NCI-H82 (cell line): ENCODE measurements at places on chromosomes 6 and 20.
A peak's percentile ranks its signal among the peaks of the same experiment; 100 is the strongest.

- DNase-seq, result peak; percentile 8
Observed at GRCh38 chr6:48318670-48319069, 207.7 kb upstream of the PTCHD4 start.

DNA sequence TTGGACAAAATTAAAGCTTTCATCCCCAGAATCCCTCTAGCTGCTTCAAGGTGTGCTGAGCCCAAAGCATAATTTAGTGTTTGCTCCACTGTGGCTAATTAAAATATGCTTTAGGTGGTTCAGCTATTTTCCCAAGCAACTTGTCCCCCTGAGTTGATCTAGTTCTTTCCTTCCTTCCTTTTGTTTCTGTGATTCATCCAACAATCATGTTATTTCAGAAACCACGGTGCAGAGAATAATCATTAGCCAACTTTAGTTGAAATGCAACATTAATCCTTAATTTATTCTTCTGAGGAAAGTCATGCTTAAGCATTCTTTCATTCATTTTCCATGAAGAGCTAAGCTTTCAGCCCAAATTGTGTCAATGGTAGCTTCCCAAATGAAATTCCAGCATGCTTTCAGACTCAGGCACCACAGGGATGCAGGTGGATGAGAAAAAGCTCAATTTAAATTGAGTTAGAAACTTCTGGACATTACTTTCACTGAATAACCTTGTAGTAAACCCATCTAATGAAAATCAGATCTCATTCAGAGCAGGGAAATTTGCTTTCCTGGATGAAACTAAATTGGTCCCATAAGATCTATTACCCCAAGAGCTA lies 209.0 kb upstream of the NT5E start:
- DNase-seq, result no peak

GRCh38 chr6:16243055-16243454 lies 4.7 kb downstream of the GMPR start:
- DNase-seq, result no peak

- DNase-seq, result no peak
Observed at GRCh38 chr20:37357481-37358365, 11.8 kb downstream of the SRC start.

GRCh38 chr20:11740975-11741374 lies 176.7 kb upstream of the BTBD3 start:
- peak; percentile 84 for DNase-seq

GRCh38 chr6:13156381-13156780 lies 172.0 kb downstream of the TBC1D7 start:
- DNase-seq, result no peak

GRCh38 chr20:59453759-59454560 lies 150.4 kb upstream of the PHACTR3 start:
- DNase-seq, result no peak

DNA sequence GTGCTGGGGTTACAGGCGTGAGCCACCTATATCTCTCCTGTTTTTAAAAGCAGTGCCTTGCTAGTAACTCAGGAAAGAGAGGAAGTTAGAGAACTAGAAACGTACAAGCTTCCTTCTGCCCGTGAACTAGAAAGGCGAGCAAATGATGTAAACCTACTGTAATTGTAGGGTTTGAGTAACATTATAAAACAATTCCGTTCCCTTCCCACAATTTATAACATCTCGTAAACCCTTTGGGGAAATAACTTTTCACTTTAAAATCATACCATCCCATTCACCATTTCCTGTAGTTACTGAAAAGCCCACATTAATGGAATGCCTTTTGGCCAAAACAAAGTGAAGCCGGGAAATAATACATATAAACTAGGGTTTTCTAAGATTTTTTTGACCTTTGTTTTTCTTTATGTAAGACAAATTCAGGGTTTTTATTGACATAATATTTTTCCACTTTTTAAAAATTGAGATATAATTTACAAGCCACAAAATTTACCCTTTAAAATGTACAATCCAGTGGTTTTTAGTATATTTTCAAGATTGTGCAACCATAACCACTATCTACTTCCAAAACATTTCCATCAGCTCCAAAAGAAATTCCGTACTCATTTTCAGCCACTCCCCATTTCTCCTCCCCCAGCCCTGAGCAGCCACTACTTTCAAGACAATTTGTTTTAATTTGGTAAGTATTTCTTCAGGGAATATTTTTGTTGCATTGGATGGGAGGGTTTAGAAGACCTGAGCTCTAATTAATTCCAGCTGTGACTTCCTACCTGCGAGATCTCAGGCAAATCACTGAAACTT lies 175.1 kb upstream of the PDE10A start:
- no peak for DNase-seq

- DNase-seq, result no peak
Observed at GRCh38 chr6:169862892-169863525, 111.6 kb downstream of the ERMARD start.

DNA sequence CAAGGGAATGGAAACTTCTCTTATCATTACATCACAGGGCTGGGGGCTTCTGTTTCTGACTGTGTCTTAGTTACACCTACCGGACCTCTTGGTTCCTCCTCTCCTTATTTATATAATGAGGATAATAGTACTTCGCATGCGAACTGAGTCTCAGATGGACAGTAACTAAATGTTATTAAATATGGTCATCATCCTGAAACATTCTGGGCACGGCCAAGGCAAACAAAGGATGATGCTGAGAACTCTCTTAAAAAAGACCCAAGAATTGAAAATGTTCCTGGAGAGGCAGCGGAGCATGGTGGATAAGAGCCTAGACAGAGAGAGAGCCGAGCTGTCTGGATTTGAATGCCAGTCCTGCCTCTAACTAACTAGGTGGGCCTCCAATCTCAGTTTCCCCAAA lies 119.8 kb upstream of the SASH1 start:
- no peak for DNase-seq

DNA sequence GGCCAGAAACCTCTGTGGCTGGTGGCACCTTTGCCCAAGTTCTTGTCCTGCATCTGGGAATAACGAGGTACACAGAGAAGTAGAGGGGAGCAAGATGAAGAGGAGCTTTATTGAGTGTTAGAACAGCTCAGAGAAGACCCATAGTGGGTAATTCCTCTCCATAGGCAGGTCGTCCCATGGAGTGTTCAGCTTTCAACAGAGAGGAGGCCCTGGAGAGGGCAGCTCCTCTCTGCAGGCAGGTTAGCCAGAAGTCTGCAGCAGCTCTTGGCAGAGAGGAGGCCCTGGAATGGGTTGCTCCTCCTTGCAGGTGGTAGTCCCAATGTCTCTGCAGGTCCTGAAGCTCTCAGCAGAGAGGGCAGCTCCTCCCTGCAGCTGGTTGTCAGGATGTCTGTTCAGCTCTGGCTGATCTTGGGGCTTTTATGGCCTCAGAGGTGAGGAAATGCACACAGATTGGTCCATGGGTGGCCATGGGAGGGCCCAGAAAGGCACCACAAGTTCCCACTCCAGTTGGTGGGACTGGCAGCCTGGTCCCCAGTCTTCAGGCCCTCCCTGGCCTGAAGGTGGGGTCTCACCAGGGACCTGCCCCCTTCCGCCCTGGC lies 89.0 kb downstream of the IPCEF1 start:
- DNase-seq, result no peak

GRCh38 chr6:109580519-109580918 lies 97.5 kb upstream of the ZBTB24 start:
- no peak for DNase-seq

- DNase-seq, result no peak
Observed at GRCh38 chr6:70314296-70314695, 11.4 kb upstream of the COL9A1 start.

DNA sequence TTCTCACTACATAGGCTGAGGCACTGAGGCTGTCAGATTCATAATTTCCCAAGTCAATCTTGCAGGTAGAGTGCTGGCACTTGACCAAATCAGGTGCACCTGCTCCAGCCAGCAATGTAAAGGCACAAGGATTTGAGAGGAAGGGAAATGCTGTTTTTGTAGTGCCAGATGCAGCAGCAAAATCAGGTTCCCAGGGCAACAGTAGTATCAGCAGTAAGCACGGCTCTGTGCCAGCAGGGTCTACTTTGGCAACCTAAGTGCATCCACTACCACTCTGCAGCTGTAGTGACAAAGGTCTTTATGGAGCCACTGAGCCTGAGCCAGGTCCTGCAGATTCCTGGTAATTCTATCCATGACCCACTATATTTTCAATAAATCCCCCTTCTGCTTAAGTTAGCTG lies 329.5 kb downstream of the TPBG start:
- DNase-seq, result no peak

GRCh38 chr6:93120154-93120742 lies 299.1 kb downstream of the EPHA7 start:
- DNase-seq, result no peak

GRCh38 chr6:169320013-169320412 lies 66.4 kb upstream of the THBS2 start:
- no peak for DNase-seq

- DNase-seq, result no peak
Observed at GRCh38 chr20:10657453-10657852, 16.3 kb downstream of the JAG1 start.

GRCh38 chr6:153069897-153070296 lies 61.2 kb downstream of the RGS17 start:
- DNase-seq, result no peak

DNA sequence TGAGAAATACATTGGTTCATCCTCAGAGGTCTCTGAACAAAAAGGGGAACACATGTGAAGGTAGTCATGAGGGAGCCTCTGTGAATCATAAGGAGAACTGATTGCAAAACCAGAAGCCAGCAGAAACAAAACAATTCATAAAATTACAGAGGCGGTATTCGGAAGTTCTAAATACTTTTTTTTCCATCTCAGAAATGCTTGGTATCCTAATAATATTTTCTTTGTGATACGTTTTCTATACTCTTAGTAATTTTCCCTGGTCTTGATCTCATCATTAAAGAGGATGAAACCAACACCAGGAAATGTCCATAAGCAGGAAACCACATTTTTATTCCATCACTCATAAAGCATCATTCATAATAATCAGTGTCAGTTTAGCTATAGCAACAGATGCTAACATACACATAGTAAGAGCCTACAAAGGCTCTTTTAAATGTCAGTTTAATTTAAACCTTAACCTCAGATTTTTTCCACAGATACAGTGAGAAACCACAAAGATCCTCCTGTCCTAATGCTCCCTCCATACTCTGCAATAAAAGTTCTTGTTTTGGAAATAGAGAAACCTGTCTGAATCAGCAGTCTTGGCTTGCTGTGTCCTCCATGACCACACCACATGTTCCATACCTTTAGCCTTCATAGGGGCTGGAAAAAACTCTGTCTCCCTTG lies 29.2 kb downstream of the SGK1 start:
- no peak for DNase-seq

- no peak for DNase-seq
Observed at GRCh38 chr20:56752274-56752673, 123.2 kb downstream of the TFAP2C start.

DNA sequence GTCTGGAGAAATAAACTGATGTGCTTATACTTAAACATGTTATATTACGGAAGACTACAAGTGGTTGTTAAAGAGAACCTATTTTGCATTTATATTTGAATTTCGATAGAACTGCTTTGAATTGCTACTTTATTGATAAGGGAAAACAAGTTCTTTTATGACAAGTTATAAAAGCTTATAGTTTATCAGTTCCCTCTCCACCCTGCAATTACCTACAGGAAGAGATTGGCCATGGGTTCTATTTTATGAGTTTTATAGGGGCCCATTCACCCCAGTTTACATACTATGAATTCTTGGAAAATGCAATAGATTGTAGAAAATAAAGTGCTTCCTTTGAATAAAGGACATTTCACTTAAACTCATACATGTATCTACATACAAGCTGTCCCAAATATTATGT lies 144.4 kb downstream of the AHI1 start:
- no peak for DNase-seq

DNA sequence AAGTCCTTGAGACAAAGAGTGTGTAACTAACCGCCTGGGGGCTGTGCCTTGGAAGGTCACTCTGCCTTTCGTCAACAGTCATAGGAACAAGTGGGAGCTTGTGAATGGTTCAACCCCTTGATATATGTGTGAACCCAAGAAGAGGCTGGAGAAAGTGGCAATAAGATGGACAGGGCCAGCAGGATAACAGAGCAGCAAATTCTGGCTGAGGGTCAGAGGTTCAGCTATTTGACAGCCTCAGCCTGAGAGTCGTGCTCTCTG lies 54.9 kb downstream of the CPNE5 start:
- no peak for DNase-seq

- DNase-seq, result no peak
Observed at GRCh38 chr6:45156075-45156474, 172.1 kb upstream of the RUNX2 start.

DNA sequence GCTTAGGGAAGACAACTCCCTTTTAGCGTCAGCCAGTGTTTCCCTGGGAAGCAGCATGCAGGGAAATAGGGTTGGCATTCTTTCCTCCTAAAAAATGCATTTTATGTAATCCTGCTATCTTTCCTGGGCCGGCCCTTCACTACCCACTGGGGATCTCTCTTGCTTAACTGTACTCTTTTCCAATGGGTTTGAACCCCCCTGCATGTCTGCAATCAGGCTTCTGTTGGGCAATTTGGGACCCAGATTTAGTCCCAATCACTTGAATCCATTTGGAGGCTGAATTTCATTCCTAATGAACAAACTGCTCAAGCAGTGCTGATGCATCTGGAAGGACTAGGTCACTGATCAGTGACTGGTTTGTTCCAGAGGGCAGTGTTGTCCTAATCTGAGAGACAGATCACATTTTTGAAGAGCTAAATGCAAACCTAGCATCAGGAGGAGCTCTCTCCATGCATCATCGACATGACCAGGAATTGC lies 152.0 kb downstream of the TSHZ2 start:
- no peak for DNase-seq

GRCh38 chr6:56399250-56399671 lies 151.9 kb upstream of the COL21A1 start:
- peak; percentile 20 for DNase-seq

GRCh38 chr20:25193843-25194242 lies 1.7 kb upstream of the ENTPD6 start:
- no peak for DNase-seq

DNA sequence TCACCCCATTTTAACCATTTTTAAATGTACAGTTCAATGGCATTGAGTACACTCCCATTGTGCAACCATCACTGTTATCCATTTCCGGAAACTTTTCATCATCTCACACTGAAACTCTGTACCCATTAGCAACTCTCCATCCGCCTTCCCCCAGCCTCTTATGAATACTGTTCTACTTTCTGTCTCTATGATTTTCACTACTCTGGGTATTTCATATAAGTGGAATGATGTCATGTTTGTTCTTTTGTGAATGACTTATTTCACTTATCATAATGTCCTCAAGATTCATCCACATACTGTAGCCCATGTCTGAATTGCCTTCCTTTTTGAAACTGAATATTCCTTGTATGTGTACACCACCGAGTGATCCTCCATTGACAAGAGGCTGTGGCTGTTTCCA lies 92.9 kb upstream of the TOX2 start:
- no peak for DNase-seq

DNA sequence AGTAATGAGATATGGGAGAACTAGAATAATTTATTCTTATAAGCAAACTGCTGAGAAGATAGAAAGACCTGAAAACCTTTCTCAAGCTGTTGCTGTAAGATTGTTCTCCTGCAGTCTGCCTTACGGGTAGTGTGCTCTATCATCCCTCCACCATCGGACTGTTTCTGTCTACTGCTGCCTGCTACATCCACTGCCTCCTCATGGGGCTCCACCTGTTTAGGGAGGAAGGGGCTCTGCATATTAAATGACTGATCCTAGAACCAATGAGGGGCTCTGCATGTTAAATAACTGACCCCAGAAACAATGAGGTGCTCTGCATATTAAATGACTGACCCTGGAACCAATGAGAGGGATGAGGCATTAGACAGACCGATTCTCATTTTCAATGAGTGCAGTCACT lies 654.6 kb downstream of the KIF16B start:
- DNase-seq, result no peak
